Fibroblast of villous mesenchyme (primary cell): ENCODE measurements at places on chromosomes 4 and X. TPM values are rescaled to one million over a fixed set of nuclear protein-coding genes. Genes with fewer than 3 reads are reported as not detected.

DNA sequence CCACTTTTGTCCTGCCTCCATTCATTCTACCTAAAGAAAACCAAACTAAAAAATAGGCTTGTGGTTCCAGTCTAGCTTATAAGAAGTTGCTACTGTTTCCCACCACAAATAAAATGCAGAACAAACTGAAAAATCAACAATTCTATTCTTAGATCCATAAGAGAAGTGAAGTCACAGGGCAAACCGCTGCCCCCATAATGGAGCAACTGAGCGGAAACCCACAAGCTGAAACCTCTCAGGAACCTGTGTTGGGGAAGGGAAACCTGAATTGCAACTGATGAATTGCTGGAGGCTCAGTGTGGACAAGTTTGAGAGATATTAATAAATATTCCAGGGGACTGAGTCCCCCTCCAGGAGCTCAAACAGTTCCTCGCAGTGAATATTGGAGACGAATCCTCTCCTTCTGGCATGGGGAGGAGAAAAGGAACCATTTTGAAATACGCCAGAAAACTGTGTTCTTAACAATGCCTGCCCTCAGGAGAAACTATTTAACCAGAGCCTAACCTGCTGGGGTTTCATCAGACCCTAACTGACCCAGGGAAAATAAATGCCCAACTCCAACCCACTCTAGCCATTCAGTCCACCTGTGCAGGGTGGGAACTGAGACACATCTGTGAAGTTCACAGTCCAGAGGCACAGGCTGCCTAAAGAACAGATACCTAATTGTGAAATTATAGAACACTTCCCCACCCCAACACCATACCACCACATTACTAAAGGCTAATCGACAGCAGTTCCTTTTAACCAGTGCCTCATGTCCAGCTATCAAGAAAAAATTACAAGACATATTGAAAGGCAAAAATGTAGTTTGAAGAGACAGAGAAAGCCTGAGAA, 22.8 kb upstream of the SH3RF1 start:
- no peak for DNase-seq

DNA sequence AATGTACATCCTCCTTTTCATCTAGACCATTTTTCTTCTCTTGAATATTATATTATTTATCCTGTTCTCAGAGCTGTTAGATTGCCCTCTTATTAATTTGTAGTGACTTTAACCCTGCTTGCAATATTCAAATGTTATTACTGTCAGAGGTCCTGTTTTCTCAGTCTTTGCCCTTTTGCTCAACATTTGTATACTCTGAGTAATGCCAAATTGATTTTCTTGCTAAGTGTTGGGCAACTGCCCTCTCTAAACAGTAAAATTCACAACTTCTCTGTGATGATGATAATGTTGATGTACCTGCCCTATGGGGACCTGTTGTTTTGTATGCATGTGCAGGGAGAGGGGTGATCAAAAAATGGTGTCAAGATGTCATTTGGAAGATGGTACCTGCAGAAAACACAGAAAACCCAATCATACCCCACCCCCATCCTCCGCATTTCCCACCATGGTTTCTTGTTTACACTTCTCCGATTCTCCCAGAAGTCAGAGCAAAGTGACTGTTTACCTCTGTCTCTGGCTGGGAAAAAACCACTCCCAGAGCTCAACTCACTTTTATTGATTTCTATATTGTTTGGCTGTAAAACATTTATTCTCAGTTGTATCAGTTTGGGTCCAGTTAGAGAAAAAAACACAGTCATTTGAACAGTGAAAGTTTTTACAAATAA, 694.0 kb downstream of the IL1RAPL1 start:
- DNase-seq = no peak

GRCh38 chr4:126144543-126145237, 829.9 kb downstream of the FAT4 start:
- DNase-seq = peak; percentile 31

GRCh38 chr4:147496500-147496899, 15.6 kb downstream of the EDNRA start:
- no peak for DNase-seq

Gene BTC
- 0.43 TPM in 1 of 2 replicates, not detected in the other for total RNA-seq
